HFFc6 (cell line): ENCODE measurements at places on chromosomes 13 and 19.

DNA sequence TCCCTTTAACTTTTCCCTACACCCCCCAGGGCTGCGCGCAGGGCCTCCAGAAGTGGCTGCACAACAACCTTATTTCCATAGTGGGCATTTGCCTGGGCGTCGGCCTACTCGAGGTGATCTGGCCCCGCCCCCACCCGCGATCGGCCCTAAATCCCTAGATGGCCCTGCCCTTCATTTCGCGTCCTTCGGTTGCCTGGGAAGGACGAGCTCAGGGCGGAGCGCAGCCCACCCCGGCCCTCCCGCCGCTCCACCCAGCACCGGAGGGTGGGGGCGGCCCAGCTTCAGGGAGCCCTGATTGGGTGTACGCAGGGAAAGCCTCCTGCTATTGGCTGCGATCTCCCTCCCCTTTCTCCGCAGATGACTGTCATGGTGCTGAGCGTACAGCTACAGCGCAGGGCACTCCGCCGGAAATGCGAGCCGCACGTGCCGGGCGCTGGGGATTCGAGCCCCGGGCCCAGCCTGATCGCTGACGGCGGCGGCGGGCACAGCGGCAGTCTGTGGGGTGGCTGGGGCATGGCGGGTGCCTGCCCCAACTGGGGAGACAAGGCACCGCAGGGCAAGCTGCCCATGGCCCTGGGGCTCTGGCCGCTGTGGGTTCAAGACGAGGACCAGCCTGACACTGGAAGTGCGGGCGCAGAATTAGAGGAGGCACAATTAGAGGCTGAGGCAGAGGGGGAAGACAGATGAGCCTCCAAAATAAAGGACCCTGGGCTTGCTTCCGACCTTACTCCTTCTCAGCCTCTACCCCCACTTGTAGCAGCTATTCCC is 4.3 kb downstream of the CD37 start:
- H3K4me1 ChIP-seq: no peaks in the 10 kb centered on the region
- H3K27me3 ChIP-seq: peaks cover 12% of the 10 kb centered on the region
- no peak overlapping the region for H3K27ac ChIP-seq

- no peak for DNase-seq
- peaks cover 4% of the 10 kb centered on the region for H3K27me3 ChIP-seq
- peaks cover 27% of the 10 kb centered on the region for H3K4me1 ChIP-seq
- peaks cover 18% of the 10 kb centered on the region for H3K36me3 ChIP-seq
- no peak overlapping the region for H3K27ac ChIP-seq
Measured at GRCh38 chr19:55581145-55581822, 636 bp upstream of the ZNF579 start.

- peaks cover 2% of the 10 kb centered on the region for H3K27me3 ChIP-seq
- H3K36me3 ChIP-seq: no peaks in the 10 kb centered on the region; the same call in 1 of the 2 replicates
- no peaks in the 10 kb centered on the region for H3K4me1 ChIP-seq
- no peak overlapping the region for H3K4me3 ChIP-seq
- no peak for DNase-seq
Measured at GRCh38 chr19:30274987-30275386, 97.2 kb upstream of the ZNF536 start.

GRCh38 chr19:9989504-9989903 is 20.8 kb downstream of the COL5A3 start:
- no peak overlapping the region for H3K27ac ChIP-seq
- peaks cover 1% of the 10 kb centered on the region for H3K27me3 ChIP-seq
- no peaks in the 10 kb centered on the region for H3K36me3 ChIP-seq
- DNase-seq: no peak

GRCh38 chr19:10514211-10515145 is 2.8 kb downstream of the S1PR5 start:
- DNase-seq: no peak
- no peak overlapping the region for H3K4me3 ChIP-seq
- peaks cover 1% of the 10 kb centered on the region; the same call in 1 of the 2 replicates for H3K27me3 ChIP-seq
- H3K36me3 ChIP-seq: no peaks in the 10 kb centered on the region
- no peak overlapping the region for H3K27ac ChIP-seq
